ENCODE measurements at places on chromosomes 12 and 14.

GRCh38 chr14:38982278-38982677, 120.8 kb downstream of the SEC23A start:
- DNase-seq = no peak

DNA sequence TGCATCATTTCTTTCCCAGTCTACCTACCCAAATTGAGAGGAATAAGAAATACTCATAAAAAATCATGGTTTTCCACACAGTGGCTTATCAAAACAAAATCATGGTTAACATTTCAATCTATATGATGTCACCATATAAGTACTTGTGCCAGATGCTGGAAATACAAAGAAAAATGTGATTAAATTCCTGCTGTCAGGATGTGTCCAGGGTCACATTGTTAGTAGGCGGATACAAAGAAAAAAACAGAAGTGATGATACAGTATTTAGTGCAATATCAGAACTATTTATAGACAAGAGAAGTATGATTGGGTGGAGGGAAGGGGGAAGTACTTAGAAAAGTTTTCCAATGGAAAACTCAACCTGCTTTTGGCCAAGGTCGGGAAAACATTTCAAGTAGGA, 47.0 kb upstream of the OR6J1 start:
- DNase-seq = no peak

- no peak for DNase-seq
Measured at GRCh38 chr12:100574187-100575074, 947 bp downstream of the GAS2L3 start.

GRCh38 chr14:87018294-87018693, 974.7 kb downstream of the GALC start:
- DNase-seq = no peak

DNA sequence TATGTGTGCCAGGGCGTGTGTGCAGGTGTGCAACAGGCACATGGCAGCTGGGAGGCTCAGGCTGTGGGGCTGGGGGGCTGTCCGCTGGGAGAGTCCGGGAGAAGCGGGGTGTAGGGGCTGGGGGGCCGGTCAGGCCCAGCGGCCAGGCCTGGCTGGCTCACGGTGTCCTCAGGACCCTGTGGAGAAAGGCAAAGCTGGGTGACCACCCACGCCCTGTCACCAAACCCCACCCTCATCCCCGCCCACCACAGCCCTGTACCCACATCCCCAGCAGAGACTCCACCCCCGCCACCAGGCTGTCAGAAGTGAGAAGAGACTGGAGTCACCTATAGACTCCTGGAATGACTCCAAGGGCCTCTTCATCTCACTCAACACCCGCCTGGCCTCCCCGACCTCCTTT, 85.3 kb downstream of the SCARB1 start:
- no peak for DNase-seq

DNA sequence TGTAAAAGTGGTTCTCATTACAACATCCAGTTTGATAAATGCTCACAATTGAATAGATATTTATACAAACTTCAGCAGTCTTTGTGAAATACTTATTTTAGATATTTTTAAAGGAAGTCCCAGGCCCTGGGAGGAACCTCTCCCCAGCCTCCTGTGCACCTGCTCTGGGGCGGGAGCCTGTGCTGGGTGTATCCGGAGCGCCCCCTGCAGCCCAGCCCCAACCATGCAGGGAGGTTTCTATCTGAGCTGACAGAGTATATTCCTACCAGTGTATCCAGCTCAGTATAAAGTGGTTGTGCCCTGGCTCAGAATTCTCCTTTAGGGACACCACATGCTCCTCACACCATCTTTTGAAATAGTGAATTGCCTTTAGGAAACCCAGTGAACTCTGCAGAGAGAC, 851.8 kb downstream of the TMEM121 start:
- DNase-seq = no peak

GRCh38 chr12:125032466-125033152, 32.6 kb upstream of the AACS start:
- no peak for DNase-seq

- no peak for DNase-seq
Measured at GRCh38 chr12:48084066-48084465, 21.8 kb downstream of the SENP1 start.

DNA sequence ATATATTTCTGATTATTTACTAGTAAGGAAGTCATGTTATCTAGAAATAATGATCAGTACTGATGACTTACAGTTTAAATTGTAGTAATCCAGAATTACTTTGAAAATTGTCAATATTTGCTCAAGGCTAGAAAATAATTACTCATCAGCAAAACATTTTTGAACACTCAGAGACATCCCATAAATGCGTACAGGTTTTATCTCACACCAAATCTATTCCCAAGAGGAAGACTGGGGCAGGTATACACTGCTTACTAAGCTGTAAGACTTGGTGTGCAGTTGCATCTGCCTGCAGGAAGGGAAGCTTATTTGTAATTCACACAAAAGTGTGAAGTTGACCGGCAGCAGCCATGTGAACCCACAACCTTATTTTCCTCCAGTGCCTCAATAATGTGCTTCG, 146.4 kb downstream of the CCER1 start:
- no peak for DNase-seq

GRCh38 chr14:104735830-104736642, 12.0 kb downstream of the ADSS1 start:
- no peak for DNase-seq

- DNase-seq = no peak
Measured at GRCh38 chr14:24848102-24848790, 201.7 kb downstream of the STXBP6 start.

- DNase-seq = no peak
Measured at GRCh38 chr14:90545382-90545781, 148.6 kb downstream of the CALM1 start.

DNA sequence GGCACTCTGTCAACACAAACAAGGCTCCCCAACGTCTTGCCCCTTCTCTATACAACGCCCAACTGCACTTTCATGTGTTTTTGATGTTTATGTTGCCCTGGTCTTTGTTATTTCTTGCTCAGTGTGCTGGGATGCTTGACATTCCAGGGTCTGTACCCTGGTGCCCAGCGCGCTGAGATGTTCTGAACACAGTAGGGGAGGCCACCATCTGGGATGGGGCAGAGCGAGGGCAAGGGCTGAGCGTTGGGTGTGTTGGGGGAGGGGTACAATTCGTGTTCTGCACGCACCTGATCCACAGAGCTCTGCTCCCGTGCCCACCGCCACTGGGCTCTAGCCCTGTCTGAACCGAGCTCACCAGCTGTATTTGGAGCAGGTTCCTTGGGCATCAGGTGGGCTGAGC, 52.9 kb downstream of the ISCA2 start:
- DNase-seq = no peak

GRCh38 chr12:65389436-65389835, 111.0 kb downstream of the MSRB3 start:
- no peak for DNase-seq

DNA sequence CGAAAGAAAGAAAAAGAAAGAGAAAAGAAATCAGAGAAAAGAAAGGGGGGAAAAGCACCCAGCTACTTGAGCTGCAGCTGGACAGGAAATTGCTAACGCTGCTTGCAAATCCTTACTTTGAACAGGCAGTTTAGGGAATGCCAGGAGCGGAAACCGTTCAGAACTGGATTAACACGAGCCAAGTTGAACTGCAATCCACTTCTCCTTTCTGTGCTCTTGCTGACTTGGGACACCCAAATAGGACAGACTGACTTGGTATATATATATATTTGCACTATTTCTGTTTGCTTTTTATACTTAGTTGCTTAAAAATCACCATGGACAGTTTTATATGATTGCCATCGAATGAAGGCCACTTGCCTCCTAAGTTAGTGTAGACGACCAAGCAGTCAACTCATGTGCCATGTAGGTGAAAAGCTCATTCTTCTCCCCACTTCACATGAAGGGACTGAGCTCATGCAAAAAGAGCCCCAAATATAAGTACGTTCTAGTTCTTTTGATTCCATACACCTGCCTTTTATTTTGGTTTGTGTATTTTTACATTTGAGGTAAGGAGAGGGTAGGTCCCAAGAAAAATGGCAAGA, 5.5 kb downstream of the DUSP6 start:
- no peak for DNase-seq

DNA sequence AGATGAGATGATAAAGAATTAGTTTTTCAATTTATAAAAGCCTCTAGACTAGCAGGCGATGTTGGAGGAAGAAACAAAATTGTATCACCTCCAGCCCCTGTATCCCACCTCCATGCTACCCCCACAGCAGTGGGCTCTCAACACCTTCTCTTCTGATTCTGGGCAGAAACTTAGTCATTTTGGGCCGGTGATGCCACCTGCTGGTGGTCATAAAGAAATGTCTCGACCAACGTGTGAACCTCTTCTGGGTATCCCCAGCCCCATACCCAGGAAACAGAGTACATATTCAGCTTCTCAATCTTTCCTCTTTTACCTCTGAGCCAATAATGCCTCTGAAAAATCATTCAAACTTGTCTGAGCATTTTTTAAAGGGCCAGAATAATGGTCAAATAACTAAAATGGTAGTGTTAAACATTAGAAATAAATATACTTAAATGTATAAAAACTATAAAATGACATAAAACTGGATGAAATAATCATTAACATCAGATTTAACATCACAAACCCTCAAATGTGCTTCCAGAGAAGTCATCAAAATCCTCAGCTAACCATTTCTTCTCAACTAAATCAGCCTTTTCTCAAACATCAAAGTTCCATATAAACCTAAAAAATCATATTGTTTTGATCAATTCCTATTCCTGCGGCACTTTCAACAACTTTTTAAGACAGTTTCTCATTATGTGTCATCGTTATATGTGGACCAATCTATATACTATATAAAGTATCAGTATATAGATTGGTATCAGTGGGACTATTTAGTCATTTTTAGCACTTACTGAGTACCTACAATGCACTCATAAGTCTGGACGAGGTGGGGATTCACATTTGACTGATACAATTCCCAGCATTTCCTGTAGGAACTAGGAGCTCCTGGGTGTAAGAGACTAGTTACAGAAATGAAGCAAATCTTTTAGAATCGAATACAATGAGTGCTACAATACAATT, 69.4 kb downstream of the ATXN2 start:
- DNase-seq = peak; percentile 77

- DNase-seq = no peak
Measured at GRCh38 chr12:31234053-31234840, 91.7 kb downstream of the SINHCAF start.

DNA sequence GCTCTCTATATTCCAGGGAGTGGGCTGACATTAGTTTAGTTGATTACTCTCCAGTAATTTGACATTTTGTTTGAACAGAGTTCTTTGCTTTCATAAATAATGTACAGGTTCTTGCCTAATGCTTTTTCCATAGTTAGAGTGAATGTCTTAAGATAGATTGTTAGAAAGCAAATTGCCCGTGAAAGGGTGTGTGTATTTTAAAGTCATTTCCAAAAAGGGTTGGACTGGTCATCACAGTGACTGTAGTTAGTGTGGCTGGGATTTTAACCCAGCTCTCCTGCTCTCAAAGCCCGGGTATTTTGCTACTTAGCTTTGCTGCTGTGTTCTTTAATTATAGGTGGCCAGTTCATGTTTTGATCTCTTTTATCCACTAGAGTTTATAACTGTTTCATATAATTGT, 74.2 kb downstream of the DNAH10 start:
- no peak for DNase-seq

DNA sequence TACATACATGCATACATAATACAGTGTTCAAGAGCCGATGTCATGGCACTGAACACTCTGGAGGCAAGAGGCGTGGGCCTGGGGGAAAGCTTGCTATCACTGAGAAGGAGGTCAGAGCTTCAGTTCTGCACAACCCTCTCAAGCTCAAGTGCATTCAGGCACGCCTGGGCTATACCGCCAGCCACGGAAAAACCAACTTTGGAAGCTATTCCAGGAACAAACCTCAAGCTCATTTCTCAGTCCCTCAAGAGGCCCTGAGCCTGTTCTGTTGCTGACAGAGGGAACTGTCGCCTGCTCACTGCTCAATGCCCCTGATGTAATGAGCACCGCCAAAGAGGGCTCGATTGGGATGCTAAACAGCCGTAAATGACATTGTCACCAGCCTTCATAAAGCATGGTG, 9.2 kb downstream of the NOS1 start:
- DNase-seq = no peak

DNA sequence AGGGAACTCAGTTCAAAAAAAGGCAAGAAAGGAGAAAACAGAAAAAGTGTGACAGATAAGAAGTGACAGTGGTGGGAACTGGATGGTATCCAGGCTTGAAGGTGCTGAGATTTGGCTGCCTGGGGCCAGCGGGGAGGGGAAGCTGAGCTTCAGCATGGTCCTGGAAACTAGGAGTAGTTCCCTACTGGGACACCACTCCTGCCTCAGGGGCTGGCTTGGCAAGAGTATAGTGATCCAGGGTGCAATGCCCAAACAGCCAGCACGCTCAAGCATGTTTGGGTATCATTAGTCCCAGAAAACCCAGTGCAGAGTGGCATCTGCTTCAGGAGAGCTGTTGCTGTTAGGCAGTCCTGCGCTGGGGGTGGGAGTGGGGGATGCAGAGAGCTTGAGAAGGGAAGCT, 49.5 kb upstream of the KTN1 start:
- DNase-seq = no peak

DNA sequence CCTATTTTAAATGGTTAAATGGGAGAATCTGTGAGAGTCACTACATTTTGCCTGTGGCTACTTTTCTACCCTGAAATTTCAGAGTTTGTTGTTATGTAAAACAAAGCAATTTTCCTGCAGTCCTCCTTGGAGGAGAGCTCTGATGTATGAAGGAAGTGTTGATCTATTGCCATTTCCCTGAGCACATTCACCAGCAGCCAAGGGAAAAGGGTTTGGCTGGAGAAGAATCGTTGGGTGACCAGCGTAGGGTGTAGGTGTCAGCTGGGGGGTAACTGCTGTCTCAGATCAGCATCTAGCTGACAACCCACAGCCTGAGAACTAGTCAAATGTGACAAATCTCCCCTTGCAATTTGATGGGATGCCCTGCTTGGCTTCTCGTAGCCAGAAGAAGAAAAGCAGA, 230.5 kb downstream of the PDZRN4 start:
- DNase-seq = no peak

DNA sequence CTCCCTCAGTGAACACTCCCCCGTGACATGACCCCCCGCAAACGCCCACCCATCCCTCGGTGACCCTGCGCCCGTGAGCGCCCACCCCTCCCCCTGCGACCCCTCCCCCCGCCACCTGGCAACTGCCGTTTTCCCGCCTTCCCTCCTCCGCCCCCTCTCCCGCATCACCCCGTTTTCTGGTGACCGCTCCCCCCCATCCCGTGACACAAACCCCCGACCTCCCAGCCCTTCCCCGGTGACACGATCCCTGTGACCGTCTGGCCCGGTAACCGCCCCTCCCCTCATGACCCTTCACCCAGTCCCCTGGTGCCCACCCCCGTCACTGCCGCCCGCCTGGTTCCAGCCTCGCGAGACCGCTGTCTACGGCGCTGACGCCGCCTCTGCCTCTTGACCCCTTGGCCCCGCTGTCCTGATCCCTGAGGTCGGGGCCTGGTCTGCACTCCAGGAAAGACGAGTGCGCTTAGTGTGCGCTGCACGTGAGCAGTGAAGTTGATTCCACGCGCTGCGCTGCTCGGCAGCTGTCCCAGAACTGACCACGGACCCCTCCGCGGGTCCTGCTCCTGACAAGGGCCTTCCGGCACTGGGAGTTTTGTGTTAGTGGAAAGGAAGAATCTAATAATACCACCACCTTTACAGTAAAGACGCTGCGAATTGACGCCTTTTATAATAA, 59.4 kb downstream of the DDX51 start:
- DNase-seq = peak; percentile 54
